ENCODE measurements at places on chromosomes 12 and 14.
A peak's percentile ranks its signal among the peaks of the same experiment; 100 is the strongest.

DNA sequence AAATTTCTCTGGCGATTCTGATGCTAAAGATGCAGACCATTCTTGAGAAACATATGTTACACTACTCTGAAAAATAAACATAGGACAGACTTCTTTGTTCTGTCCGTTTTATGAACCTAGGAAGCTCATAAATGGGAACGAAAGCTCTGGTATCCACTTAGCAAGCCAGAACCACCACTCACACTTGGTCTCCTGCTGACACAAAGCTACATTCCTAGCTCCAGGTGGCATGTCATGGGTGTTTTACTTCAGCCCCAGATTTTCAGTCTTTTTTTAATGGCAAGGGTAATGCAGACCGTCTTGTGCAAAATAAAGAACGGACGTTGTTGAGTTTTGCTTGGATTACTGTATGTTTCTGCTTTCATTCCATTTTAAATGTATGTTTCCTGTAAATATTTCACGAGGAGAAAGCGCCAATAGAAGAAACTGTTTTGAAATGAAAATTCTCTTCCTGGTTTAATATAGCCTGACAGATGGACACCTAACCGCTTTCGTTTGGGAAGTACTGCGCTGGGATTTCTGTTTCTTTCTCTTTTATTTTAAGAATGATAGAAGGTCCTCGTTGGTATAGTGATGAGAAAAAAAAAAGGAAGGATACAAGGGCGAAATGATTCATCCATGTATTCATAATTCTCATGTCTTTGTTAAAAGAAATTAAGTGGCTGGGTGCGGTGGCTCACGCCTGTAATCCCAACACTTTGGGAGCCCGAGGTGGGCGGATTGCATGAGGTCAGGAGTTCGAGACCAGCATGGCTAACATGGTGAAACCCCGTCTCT, 871 bp upstream of the COQ5 start:
- DNase-seq = peak; percentile 60

DNA sequence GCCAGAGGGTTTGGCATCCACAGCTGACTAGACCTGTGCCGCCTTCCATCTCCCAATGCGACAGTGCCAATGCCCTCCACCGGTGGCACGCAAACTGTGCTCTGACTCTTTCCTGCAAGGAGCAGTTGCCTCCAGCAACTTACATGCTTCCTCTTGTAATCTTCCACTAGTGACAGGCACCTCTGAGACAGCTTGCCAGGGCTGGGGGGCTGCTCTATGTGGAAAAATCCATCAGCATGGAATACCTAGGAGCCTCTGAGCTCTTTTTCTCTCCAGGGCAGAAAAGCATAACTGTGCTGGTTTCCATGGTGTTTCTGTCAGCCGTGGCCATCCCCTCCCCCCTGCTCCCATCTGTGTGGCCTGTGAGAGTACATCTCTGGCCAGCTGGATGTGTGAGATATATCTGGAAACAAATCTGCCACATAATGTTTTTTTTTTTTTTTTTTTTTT, 110.6 kb downstream of the MYRFL start:
- DNase-seq = no peak

GRCh38 chr12:38664661-38665269, 240.6 kb downstream of the CPNE8 start:
- peak; percentile 9 for DNase-seq

GRCh38 chr12:97308576-97309198, 153.9 kb upstream of the RMST start:
- no peak for DNase-seq

GRCh38 chr12:115867854-115868253, 409.6 kb downstream of the MED13L start:
- DNase-seq = no peak

GRCh38 chr12:116534311-116535121, 24.7 kb upstream of the MAP1LC3B2 start:
- DNase-seq = no peak

DNA sequence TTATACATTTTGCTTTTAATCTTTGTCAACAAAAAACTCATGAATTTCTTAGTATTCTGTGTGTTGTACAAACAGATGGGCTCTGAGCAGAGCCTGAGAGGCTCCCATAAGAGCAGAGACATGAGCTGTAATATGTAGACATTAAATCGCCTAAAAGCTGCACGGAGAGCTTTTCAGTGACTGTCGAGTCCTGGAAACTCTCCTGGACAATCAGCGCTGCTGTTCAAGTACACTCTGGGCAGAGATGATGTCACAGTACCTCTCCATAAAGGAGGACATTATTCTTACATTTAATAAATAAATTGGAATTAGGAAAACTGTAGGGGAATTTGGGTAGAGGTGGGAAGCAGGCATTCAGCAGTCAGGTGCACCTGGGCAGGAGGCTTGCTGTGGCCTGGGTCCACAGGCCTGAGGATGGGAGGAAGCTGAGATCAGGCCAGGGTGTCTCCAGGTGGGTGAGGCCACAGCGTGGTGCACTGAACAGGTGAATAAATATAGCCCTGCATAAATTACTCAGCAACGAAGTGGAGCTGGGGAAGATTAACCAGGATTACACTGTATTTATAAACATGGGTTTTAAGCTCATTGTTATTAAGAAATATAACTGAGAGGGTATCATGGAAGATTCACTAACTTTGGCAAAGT, 13.3 kb upstream of the TCL1A start:
- no peak for DNase-seq

DNA sequence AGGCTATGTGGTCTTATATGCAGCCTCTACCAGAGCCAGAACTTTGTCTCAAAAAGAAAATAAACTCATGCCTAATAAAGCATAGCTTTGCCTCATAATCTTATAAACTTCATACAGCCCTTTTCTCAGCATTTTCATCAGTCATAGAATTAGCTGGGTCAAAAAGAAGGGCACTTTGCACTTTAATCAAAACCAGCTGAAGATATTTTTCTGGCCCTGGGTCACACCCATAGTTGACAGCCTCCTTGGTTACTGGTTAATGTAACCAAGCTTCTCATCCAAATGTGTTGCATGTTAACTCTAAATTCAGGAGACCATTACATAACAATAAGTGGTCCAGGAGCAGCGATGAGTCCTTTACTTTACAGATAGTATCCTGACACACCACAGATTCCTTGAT, 558.2 kb downstream of the FLRT2 start:
- DNase-seq = no peak

GRCh38 chr12:53500142-53500775, 824 bp upstream of the TARBP2 start:
- peak; percentile 18 for DNase-seq

- DNase-seq = no peak
These were observed 201.6 kb downstream of the RAD51B start for GRCh38 chr14:68020999-68021663.

DNA sequence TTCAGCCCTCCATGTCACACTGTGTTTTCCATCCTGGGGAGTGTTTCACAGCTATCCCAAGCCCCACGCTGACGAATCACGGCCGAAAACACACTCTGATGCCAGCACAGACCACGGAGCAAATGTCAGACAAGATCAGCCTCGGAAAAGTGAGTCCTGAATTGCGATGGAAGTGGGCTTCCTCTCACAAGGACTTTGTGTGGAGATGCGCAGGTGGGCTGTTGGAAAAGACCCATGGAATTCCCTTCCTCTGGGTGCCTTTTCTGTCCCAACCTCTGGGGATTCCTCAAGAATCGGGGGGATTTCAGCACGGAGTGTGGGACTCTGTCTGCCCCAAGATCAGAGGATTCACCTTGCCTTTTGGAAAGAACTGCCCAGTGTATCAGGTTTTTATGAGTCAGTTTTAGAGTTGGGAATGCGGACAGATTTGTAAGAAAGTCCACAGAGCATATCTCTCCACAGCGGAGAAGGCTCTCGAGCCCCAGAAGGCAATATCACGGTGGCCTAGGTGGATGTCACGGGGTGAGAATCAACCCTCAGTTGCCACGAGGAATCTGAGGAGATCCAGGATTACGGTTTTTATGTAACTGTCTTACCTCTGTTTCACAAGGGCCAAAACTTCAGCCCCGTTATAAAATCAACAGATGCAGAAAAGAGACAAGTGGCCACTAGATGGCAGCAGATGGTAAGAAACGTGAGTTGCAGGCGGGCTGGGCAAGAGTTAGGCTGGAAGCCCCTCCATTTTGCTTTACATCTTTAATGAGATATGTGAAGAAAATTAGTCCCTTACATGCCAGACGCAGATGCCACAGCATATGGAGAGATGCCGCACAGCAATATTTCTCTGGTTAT, 201.9 kb downstream of the DAD1 start:
- peak; percentile 16 for DNase-seq
